Activated naive CD8-positive, alpha-beta T cell treated with anti-CD3 and anti-CD28 coated beads, Interleukin-2, amount 50 U/mL, for 16 hours (primary cell): ENCODE measurements at places on chromosomes 7 and 10.

DNA sequence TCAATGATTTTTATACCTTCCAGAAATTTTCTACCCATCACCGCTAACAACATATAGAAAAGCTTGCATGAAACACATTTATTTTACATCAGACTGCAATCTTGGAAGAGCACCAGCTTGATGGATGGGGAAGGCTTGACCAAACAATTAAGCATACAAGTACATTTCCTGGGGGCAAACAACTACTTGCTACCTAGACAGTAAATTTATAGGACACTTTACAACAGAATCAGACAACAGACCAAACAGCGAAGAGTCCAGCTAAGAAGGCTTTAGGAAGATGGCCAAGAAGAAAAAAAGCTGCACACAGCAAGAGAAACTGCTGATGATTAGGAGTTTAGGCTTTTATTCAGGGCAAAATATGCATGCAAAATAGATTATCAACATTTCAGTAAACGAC, 8.0 kb downstream of the AASS start:
- no peak for DNase-seq

GRCh38 chr7:47576031-47576865, 5.7 kb downstream of the TNS3 start:
- no peak for DNase-seq

DNA sequence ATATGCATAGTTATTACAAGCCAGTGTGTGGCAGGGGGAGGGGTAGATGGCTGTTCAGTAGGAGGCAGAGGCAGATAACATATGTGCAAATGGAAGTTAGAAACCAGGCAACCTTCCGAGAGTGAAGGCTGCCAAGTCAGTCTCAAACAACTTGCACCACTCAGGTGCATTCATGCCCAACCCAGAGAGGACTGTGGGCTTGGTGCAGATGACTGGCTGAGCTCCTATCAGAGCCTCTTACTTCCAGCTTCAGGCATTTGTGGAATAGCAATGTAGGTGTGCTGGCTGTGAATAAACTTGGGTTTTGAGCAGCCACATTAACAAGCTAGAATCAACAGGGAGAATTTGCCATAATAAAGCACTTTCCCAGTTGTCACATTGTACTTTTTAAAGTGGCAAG, 789.8 kb downstream of the PHTF2 start:
- no peak for DNase-seq

DNA sequence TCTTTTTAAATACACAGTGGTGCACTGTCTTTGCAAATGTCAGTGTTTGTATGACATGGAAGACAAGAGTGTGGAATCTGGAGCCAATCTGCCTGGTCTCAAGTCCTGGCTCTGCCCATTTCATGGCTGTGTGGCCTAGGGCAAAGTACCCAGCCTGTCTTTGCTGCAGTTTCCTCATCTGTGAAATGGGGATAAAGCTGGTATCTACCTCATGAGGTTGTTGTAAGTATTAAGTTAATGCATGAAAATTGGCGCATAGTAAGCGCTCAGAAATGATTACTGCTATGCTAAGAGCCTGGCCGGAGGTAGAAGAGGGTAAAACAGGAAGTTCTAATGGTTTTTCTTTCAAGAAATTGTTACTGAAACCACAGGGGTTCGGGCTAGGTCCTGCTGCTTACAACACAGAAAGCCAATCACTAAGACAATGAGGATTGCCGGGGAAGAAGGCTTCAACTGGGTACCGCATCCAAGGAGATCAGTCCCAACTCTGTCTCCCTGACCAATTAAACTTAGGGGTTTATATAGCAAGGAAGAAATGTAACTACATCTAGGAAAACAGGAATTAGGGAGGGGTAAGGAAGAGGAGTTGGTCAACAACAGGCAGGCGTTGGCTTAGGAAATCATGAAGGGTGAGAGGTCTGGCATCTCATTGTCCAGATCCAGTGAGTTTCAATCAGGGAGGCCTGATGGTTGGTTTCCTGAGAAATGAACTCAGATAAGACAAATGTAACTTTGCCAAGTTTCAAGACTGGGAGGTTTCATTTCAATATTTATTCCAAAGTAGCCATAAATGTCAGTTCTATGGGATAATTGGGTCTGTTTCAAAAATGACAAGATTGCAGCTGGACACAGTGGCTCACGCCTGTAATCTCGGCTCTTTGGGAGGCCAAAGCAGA, 57.0 kb downstream of the CHST3 start:
- no peak for DNase-seq

DNA sequence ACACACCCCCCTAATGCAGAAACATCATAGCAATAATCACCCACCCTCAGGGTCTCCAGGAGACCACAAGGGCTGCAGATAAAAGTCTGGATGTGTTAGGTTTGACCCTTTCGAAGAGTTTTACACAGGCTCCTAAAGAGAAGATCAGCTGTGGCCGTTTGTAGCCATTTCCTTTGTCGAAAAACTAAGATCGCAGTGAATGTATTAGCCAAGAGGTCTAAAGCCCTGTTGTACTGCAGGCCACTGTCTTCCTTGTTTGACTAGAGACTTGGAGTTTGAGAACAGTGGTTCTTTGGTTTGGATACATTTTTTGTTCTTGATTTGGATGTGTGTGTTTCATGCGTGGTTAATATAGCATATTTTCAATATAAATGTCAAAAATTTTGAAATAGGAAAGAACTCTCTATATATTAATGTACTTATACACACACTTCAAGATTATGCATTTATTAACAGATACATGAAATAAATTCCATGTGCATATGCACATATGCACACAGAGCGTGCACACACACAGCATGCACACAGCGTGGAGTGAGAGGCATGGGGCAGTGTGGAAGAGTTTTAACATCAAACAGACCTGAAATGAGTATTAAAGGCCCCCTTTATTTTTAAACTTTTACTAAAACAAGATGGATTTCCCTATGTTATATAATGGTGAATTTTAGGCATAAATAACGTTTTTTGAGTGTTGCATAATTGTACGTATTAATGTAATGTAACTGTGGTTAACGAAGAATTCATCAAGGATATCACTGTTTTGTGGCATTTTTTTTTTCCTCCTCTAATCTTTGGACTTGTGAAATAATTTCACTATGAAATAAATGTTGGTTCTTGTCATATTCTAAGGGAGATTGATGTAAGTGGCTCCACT, 2.2 kb downstream of the IKZF1 start:
- no peak for DNase-seq

DNA sequence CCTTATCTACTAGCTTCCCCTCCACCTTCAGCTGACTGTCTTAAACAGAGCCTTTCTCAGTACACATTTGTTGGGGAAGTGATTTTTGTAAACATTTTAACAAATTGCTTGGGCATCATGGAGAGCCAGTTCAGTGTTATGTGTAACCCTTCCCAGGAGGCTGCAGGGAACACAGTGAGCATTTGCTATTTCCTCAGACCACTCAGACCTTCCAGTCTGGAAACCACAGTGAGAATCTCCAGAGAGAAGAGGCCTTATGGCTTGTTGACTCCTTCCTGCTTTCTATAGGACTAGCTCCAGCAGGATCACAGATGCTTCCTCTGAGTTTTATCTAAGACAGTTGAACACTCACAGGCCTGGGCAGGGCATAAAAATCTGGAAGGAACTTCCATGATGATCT, 409.8 kb upstream of the NPVF start:
- no peak for DNase-seq

DNA sequence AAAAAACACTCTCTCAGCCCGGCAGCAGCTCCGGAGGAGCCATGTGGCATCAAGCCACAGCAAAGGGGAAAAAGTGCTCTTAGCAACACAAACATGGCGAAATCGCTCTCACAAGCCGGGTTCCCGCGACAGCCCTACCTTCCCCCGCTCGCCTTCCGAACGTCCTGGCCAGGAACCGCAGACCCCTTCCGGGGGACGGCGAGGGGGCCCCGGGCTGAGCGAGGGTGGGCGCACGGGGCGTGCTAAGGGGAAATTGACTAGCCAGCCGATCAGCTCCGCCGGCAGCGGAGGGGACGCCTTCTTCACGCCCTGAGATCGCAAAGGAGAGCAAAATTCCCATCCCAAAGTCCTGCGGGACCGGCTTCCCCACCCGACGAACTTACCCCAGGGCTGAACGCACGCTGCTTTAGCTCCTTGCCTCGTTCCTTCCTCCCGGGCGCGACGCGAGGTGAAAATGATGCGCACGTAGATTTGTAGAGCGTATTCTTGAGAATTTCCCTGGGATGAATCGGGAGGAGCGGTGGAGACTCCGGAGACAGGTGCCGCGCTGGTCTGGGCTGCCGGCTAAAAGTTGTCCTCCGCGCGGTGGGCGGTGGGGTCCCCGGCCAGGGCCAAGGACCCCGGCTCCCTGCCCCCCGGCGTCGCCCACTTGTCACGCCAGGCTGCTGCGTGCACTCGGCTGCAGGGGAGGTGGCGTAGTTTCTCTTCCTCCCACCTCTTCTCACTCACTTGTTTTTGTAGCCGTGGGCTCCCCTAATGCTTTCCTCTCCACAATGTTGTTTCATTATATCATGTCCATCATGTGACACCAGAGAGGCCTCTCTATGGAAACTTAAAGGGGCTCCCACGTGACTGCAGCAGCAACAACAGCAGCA, 220.1 kb upstream of the MKLN1 start:
- DNase-seq: peak; percentile 70

GRCh38 chr7:43294080-43294630, 181.7 kb downstream of the HECW1 start:
- no peak for DNase-seq

GRCh38 chr7:101547916-101548661, 81.0 kb downstream of the MYL10 start:
- no peak for DNase-seq
